ENCODE measurements at places on chromosomes 1 and 21.

GRCh38 chr1:57898531-57898930 is 474.7 kb upstream of the DAB1 start:
- DNase-seq: no peak

DNA sequence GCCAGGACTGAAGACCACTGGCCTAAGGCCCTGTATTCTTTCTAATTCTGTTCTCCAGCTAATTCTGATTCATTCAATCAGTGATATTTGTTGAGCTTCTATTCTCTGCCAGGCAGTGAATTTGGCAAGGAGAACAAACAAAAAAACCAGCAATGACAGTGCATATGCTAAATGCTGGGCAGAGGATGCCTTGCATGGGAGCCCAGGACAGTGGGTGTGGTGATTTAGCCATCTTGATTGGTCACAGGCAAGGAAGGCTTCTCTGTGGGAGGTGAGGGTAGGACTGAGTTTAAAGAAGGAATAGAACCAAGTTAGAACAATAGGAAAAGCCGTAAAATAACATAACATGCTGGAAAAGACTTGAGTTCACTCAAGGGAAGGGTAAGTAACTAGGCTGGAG is 9.2 kb upstream of the CPT2 start:
- DNase-seq: no peak

DNA sequence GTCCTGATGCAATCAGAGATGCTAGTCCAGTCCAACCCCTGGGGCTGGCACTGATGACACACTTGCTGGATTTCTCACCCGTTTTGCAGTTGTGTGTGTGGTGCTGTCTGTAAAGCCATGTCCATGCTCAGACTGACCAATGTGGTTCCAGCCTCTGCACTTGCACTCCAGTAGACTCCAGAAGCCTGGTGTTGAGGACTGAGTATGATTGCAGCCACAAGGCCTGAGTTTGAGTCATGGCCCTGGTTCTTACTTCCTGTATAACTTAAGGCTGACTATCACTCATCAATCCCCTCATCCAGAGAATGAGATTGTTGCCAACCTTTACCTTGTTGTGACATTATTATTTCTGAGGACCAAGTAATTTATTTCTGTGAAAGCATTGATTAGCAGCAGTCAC is 34.8 kb upstream of the IKBKE start:
- no peak for DNase-seq

DNA sequence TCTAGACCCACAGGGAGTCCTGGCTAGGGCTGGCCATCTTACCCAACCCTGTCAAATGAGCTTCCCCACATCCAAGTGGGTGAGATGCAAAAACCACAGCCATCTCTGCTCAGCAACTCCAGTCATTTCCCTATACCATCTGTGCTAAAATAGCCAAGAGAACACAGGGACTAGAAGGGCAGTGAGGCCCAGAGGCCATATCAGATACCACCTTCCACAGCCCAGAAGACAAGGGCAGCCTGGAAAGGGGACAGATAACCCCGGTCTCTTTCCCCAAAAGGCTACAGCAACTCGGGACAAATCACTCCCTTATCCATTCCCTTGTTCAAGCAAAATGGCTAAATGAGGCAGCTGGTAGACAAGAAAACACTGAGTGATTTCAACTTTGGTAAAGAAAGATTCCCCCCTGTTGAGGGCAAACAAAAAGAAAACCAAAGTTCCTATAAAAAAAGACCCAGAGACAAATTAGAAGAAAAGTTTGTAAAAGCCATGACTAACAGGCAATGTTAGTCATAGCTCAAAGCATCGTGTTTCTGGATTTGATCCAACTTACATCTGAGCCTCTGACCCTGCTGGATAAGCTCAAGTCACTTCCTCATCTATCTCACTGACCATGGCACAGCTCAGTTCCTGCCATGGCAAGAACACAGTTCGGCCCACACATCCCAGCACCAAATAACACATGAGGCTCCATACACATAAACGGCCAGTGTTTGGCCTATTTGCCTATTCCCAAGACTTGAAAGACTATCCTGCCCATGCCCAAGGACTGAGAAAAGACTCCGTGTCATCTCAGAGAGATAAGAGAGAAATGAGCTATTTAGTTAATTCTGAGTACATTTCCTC is 3.1 kb downstream of the LAMB3 start:
- DNase-seq: no peak

DNA sequence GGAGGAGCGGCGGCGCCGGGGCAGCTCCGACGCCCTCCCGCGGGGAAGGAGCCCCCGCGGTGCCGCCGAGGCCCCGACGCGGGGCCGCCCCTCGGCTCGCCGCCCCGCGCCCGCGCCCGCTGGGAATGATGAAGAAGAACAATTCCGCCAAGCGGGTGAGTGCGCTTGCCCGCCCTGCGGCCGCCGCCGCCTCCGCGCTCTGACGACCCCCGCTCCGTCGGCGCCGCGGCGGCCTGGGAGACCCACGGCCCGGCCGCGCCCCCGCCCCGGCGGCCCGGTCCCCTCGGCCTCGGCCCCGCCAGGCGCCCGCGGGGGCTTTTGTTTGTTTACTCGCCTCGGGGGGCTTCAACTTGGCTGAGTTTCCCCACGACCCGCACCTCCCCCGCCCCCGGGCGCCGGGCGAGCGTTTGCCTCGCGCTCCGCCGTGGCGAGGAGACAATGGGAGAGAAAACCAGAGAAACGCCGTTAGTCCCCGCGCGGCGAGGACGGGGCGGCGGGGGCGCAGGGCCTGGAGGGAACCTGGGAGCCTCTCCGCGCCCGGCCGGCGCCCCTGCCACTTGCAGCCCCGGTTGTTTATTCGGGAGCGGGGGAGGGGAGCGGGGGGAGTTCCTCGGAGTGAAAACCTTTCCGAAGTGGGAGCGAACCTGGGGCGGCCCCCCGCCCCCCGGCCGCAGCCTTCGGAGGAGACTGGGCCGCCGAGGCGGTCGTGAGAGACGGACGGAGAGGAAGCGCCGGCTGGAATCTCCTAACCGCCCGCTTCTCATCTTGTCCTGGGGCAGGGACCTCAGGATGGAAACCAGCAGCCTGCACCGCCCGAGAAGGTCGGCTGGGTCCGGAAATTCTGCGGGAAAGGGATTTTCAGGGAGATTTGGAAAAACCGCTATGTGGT is 661 bp downstream of the PLEKHO1 start:
- no peak for DNase-seq

GRCh38 chr1:37762516-37762915 is 2.4 kb downstream of the EPHA10 start:
- DNase-seq: no peak

DNA sequence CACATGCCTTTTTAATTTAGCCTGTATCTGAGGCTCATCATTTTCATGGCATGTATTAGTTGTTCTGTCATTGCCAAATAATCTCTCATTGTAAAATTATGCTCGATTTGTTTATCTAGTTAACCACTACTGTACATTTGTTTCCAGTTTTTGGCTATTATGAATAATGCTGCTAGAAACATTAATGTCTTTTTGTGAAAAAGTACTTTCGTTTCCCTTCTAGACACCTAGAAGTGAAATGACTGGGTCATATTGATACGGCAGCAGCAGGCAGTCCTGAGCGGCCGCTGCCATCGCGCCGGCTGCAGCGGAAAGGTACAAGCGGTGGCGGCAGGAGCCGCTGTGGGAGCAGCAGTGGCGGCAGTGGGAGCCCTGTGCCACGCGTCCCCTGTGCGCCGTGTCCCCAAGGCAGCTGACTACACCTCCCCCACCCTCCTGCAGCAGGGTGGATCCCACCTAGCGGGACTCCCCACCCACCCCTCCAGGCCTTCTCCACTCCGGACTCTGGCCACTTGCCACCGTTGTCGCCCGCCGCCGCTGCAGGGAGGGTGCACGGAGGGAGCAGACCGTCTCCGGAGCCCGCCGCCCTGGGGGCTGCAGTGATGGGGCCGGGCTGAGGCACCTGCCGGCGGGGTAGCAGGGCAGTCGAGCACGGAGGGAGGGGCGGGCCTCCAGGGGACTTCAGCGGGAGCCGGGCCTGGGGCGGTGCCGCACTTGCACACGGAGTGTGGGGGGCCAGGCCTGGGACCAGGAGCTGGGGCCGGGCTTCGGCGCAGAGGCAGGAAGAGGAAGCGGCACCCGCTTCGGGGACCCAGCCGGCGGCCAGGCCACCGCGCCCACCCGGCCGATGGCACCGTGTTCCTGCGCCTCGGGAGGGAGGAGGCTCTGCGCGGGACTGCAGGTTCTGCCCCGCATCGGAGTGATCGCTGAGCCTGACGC is 66.8 kb upstream of the RGS7 start:
- no peak for DNase-seq

- no peak for DNase-seq
Measured at GRCh38 chr1:4916610-4917009, 262.2 kb downstream of the AJAP1 start.

DNA sequence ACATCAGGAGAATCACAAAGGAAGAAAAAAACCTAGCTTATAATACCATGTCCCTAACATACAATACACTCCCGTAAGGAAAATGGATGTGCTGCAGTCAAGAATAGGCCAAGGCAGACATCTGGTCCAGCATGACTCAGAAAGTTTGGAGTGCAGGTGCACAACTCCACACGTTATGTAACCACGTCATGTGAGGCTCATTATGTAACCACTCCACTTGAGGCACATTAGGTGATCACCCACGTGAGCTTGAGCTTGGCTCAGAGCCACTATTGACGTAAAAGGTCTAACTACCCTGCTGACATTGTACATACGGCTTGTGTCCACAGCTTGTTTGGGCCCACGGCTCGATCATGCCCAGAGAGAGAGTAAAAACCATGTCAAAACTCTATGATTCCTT is 99.8 kb upstream of the C1orf21 start:
- no peak for DNase-seq

DNA sequence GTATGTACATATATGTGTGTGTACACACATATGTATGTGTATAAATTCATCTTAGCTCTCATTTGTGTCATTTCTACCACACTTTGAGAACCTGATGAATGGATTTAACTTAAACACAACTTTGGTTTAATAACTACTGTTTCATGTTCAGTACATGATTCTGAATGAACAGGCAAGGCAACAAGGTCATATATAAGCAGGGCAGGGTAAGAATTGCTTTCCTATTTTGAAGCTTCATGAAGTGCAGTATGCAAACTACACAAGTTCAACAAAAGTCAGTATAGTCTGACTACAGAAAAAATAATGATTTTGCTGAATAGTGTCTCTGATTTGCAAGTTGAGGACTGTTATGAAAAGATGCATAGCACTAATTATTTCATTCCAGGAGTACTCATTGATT is 127.6 kb downstream of the KCNK2 start:
- DNase-seq: no peak

DNA sequence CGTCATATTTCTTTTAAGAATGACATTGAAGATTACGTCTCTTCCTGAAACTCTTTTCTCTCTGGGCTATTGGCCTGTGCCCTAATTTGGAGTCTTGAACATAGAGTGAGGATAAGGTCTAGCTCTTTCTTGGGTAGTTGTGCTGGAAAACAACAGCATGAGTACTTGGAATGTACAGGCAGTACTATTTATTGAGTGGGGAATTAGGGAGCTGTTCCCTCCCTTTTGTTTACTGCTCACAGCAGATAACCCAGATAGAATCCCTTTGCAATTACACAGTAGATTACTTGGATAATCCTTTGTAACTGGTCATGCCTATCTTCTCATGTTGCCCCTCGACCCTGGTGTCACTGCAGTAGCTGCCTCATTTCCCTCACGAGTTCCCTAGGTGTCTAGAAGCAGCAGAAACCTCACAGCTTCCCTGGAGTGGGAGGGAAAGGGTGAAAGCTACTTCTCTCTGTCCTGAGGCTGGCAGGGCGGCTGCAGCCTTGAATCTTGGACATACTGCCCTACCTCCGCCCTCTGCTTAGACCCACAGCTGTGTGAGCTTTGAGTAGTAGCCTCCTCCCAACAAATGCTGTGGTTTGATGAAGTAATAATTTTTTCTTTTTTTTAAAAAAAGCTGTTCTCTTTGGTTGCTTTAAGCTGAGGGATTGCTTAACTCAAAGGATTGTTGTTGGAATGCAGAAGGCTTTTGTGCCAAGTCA is 70.6 kb downstream of the FGGY start:
- DNase-seq: no peak

- DNase-seq: no peak
Measured at GRCh38 chr1:151292207-151293030, 10.3 kb downstream of the ZNF687 start.

DNA sequence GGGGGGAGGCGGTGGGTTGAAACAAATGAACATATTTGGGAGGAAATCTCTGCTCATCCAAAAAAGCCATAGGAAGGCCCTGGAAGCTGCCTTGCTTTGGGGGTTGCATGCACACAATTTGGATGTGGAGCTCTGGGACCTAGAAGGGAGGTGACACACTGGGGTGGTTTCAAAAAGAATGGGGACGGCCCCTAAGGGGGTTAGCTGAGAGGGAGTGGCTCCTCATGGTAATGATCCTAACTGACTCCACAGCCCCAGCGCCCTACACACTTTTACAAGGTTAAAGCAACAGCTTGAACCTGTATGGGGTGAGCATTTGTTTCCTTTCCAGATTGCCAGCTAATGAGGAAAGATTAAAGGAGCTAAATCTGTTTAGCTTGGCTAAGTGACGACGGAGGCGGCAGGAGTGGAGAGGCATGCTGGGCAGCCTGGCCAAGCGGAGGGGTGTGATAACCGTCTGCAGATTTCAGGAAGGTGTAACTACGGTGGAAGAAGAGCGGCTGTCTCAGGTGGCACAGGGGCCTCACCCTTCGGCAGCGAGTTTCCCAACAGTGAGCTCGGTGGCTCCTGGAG is 107.3 kb downstream of the RNF220 start:
- DNase-seq: no peak

DNA sequence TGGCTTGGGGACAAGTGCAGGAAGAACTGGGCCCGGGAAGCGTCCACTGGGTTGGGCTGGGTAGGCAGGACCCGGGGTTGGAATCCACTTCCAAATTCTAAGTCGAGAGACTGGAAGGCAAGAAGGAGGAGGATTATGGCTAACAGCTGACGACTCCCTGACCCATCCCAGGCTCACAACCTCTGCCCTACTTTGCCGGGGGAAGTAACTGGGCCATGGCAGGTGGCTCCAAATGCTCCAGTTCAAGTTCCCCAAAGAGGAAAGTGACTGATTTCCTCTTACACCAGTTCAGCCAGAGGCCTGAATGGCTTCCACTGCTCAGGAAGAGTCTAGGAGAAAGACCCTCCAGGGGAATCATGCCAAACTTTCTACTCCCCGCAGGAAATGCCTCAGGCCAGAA is 11.4 kb downstream of the EMC1 start:
- DNase-seq: no peak

DNA sequence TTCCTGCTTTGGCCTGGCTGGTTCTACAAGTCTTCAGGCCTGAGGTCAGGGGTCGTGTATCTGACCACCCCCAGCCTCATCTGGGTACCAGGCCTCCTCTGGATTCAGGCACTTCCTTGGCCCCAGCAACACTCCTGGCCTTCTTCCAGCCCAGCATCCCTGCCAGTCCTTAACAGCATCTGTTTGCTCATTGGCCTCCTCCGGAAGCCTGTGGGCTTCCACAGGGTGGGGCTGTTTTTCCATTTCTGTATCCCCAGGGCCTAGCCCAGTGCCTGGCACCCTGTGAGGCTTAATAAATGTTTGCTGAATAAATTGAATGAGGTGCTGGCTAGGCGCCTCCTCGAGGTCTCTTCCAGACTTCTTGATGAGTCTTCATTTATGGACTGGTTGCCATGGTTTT is 21.5 kb upstream of the GPR37L1 start:
- no peak for DNase-seq

Measured in activated CD4-positive, alpha-beta T cell treated with anti-CD3 and anti-CD28 coated beads for 1 hour (primary cell).